ENCODE measurements at places on chromosomes 7 and 10.
A peak's percentile ranks its signal among the peaks of the same experiment; 100 is the strongest.

- no peak for DNase-seq
Observed at GRCh38 chr10:102704915-102705314, 9.3 kb downstream of the ARL3 start.

DNA sequence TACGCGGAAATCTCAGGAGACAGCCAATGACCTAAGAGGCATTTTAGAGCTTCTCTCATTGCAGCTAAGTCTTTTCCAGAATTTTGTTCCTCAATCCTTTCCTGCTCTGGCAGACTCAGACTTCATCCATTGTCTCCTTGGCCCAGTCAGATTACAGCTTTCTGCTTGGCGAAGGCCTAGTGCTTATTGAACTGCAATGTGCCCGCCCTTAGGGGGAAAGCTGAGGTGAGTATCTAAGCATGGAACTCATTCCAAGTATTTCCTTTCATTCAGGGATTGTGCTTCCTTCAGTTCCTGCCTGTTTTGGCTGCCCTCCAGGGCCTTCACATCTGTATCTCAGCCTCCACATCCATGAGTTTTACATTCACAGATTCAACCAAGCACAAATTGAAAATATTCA, 37.5 kb downstream of the PRLHR start:
- no peak for DNase-seq

DNA sequence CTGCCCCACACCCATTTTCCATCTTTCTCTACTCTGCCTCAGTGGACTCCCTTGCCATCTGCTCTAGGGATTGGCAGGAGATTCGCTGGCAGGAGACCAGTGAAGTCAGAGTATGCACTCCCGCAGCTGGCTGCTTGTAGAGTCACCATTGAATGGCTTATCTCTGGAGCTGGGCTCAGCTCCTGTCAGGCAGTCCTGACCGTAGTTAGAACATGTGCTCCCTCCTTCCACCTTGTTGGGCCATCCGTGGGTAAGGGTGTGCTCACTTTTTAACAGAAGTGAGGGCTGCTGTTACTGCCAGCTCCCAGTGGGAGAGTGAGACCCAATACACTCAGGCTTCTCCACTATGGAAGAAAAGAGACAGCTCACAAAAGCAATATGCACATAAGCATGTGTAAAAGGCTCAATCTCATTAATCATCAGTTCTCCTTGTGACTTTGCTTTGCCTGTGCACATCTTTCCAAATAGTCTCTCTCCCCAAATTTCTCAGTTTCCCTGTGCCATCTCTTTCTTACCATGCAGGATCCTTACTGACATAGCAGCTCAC, 773.3 kb downstream of the GRID1 start:
- no peak for DNase-seq

DNA sequence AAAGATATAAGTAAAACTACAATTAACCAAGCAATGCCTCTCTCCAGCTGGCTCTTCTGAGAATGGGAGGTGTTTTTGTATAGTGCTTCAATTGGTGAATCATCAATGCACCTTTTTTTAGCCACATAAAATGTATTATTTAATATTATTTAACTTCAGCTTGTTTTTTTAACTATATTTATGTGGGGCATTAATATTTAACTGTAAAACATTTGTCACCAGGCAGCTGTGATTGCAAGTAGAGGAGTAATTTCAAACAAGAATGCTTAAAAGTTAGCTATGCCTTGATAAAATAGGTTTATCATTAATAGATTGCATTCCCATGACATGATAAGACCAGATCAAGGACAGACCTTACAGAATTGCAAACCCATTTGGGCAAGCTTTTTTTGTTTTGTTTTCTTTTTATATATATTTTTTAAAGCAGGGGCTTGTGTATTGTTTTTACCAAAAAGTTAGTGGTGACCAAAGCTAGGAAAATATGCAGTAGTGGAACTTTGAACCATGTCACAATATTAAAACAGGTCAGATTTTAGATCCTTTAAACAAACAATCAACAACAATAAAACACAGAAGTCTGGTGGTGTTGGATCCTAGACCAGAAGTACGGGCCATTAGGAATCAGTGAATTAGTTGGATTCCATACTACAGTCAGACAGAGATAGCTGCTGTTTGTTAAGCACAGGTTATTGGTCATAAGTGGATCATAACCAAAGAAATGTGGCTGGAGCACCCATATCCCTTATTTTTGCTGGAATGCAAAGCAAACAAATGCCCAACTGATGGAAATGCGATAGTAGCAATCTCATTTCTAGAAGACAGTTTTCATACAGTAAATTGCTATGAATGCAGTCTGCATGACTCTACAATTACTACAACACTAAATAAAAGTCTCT, 2.9 kb downstream of the CAV2 start:
- no peak for DNase-seq

DNA sequence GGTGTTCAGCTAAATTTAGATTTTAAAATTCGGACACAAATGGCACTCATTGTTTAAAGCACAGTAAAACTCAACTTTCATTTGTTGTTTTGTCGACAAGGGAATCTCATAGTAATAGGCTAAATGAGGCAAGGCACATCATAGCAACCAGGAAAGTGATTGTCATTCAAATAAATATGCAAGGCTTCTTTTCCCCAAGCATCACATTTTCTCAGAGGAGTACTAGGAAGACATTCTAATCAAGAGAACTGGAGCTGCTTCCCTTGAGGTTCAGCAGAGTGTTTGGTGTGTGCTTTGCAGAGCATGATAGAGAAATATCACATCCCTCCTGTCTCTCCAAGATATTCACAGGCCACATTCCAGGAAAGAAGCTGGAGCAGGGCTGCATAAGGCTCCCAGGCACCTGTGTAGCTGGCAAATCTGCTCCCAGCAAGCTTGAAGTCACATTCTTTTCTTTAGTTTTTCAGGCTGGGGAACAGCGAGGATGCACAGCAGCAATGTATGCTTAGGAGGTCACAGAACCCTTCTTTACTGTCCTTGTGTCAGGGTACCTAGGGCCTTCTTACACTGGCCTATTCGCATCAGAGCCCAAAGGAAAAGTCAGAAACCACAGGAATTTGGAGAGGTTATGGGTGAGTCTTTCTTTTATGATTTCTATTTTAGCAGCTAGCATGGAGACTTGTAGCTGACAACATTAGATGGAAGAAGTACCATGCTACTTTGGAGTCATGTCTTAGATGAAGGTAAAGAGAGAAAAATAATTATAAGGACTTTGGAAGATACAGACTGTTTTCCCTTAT, 95.9 kb upstream of the HDAC9 start:
- DNase-seq = peak; percentile 57

DNA sequence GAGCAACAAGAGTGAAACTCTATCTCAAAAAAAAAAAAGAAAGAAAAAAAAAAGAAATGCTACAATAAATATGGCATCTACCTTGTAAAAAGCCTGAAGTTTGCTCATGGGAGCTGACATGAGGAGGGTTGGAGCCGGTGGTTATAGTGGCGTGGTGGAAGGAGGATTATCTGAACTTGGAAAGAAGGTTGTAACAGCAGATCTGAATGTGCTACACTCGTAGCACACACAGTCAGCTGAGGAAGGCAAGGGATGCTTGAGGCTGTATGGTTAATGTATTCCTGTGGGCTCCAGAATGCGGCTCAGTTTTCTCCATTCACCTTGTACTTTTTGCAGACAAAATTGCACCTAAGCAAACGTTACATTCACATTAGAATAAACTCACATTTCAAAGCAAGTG, 390.3 kb upstream of the GALNT17 start:
- DNase-seq = no peak
